ACHN (cell line): ENCODE measurements at places on chromosomes 11 and 22.

- no peak for DNase-seq
Observed at GRCh38 chr11:24779791-24780190, 282.9 kb downstream of the LUZP2 start.

GRCh38 chr11:86741839-86742805 lies 58.2 kb upstream of the PRSS23 start:
- no peak for DNase-seq

DNA sequence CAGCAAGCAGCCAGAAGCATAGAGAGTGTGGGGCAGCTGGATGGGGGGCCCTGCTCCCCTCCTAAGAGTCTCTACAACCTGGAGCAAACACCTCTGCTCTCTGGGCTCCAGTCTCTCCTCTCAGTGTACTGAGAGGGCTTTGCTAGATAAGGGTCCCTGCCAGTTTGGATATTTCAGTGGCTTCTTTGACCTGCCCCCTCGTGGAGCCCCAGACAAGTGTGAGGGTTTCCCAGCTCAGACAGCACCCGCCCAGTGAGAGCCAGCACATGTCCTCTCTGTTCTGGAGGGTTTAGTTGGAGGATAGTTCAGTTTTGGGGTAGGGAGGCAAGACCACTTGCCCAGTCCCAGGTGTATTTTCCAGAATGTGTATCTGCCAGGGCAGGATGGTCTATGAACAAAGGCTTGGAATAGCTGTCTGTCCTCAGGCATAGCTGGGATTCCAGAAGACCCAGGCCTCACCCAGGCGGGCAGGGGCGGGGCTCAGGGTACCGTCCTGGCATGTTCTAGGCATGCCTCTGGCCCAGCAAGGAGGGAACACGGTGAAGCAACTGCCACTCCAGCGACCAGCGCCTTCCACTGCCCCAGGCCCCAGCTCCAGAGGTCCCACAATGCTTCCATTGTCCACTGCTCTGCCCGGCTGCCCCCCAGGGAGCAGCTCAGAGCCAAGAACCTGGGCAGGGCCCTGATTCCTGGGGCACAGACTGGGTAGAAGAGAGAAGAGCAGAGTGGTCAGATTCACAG lies 7.5 kb upstream of the MICALL1 start:
- DNase-seq: no peak

GRCh38 chr22:47543447-47543846 lies 781.0 kb downstream of the TBC1D22A start:
- no peak for DNase-seq

GRCh38 chr11:34349882-34350281 lies 7.9 kb downstream of the ABTB2 start:
- DNase-seq: no peak

- DNase-seq: no peak
Observed at GRCh38 chr11:84465040-84465439, 1162.1 kb downstream of the DLG2 start.

GRCh38 chr11:119347242-119347641 lies 737 bp upstream of the MFRP start:
- DNase-seq: no peak

- no peak for DNase-seq
Observed at GRCh38 chr11:119103793-119104192, 2.1 kb upstream of the DPAGT1 start.

DNA sequence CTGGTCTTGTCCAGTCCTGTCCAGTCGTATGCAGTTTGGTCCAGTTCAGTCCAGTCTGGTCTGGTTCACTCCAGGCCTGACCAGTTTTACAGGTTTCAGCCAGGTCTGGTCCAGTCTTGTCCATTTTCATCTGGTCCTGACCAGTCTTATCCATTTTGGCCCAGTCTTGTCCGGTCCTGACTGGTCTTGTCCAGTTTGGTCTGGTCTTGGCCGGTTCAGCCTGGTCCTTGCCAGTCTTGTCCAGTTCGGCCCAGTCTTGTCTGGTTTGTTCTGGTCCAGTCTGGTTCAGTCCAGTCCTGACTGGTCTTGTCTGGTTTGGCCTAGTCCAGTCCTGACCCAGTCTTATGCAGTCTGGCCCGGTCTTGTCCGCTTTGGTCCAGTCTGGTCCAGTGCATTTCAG lies 380.2 kb downstream of the OR4C45 start:
- DNase-seq: no peak

DNA sequence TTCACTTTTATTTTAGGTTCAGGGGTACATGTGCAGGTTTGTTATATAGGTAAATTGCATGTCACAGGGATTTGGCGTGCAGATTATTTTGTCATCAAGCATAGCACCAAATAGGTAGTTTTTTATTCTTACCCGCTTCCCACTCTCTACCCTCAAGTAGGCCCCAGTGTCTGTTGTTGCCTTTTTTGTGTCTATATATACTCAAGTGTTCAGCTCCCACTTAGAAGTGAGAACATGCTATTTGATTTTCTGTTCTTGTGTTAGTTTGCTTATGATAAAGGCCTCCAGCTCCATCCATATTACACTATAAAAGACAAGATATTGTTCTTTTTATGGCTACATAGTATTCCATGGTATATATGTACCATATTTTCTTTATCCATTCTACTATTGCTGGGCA lies 28.5 kb upstream of the LIN7C start:
- no peak for DNase-seq

GRCh38 chr11:61146416-61146815 lies 14.8 kb downstream of the VPS37C start:
- no peak for DNase-seq

DNA sequence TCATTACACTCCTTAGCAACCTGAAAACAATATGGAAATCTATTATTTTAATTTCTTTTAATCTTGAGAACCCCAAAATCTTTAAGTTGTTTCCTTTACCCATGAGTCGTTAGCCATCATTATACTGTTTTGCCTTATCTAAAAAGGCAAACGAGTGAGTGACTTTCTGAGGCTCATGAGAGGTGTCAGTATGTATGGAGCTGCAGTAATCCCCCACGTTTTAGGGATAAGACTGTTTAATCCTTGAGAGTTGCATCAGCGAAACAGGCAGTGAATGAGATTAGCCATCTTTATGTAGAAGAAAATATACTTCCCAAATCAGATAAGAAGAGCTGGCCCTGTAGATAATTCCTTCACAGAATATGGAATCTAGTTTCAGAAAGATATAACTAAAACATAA lies 1147.0 kb downstream of the DLG2 start:
- DNase-seq: no peak

DNA sequence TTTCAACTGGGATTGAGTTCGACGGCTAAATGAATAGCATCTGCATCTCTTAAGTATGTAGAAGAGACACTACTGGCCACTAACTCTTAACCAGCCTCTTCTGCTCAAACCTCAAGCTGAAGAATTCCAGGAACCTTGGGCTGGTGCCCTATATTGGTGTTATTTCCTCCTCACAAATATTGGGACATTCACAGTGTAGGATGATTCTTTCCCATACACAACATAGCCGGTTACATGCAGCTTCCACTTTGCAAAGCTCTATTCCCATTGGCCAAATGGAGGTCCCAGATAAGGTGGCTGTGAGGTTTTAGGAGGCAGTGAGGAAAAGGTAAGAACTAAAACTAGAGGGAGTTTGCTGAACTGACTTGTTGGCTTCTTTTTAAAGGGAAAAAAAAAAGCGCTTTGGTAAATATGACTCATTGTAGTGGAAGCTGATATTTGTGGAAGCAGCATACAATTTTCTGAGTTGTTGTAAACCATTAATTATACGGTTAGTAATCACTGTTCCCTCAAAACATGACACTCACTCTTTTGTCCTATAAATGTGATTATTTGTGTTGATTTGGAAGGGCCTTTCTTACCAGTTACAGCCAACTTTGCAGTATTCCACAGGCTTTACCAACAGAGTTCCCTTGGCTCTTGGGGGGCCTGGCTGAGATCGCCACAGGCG lies 17.6 kb downstream of the C22orf31 start:
- peak; percentile 61 for DNase-seq

GRCh38 chr11:568306-569157 lies 7.7 kb upstream of the PHRF1 start:
- DNase-seq: peak; percentile 92

GRCh38 chr11:124394408-124394807 lies 4.4 kb downstream of the OR8B3 start:
- no peak for DNase-seq

DNA sequence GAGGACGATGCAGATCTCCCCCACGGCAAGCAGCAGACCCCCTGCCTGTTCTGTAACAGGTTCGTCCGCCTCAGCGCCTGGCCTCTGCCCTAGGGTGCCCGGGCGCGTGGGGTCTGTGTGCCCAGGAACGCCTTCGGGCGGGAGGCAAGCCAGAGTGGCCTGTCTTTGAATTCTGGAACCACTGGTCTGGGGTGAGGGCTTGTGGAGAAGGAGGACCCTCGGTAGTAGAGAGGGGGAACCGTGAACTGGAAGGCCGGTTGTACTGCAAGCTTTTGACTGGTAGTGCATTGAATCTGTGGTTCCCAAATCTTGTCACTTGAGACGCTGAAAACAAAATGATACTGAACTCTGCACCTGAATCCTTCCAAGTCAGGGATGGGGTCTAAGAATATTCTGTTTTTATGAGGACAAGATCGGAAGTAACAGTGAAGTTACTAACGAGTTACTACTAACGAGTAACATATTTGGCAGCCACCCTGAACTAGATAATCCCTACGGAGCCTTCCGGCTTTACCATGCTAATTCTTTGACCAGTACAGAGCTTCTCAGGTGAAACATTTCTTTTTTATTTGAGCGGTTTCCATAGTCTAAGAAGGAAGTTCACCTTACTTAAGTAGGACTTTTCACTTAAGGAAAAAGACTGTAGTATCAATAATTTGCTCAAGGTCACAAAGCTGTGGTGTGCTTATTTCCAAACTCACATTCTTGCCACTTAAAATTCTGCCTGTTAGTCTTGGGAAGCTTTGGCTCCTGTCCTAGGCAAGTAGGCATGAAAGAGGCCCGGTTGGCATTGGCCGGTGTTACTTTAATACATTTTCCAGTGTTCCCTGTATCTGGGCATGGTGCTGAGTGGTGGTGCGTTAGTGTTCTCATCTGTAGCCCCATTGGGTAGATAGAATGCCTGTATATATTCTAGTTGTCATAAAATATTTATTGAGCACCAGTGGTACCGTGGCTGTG lies 860 bp downstream of the PRMT3 start:
- peak; percentile 17 for DNase-seq

DNA sequence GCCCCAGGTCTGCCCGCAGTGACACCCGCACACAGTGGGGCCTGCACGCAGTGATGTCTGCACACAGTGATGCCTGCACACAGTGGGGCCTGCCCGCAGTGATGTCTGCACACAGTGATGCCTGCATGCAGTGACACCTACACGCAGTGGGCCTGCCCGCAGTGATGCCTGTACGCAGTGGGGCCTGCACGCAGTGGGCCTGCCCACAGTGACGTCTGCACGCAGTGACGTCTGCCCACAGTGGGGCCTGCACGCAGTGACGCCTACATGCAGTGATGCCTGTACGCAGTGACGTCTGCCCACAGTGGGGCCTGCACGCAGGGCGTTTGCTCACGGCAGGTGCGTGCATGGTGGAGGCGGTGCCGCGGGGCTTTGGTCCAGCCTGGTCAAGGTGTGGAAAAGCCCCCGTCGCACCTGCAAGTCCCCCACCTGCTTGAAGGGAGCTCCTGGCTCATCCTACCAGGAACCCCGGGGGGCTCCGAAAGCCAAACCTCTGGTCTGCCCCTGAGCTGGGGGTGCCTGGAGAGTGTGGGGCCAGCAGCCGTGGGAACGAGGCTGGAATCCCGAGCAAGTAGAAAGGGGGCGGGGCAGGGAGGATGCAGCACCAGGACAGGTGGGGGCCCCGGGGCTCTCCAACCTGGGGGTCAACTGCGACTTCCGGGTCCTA lies 8.9 kb upstream of the SYT8 start:
- no peak for DNase-seq

DNA sequence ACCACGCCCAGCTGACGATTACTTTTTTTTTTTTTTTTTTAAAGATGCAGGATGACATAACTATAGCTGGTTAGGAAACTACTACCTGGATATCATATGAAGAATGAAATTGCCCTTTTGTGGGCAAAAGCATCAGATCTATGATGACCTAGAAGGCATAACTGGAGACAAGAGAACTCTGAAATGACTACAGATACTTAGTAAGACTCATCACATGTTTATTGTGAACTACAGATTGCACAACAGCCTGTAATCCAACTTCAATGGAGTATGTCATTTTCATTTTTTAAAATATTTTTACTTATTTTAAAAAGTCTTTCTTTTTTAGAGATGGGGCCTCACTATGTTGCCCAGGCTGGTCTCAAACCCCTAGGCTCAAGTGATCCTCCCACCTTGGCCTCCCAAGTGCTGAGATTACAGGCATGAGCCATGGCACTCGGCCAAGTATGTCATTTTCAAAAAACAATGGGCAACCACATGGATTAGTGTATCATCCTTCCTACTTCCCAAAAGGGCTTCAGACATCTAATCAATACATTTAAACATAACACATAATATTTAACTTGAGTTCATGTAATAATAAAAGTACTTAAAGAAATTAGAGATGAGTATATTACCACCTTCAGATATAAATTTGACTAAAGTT lies 3.3 kb downstream of the MTMR2 start:
- DNase-seq: no peak

DNA sequence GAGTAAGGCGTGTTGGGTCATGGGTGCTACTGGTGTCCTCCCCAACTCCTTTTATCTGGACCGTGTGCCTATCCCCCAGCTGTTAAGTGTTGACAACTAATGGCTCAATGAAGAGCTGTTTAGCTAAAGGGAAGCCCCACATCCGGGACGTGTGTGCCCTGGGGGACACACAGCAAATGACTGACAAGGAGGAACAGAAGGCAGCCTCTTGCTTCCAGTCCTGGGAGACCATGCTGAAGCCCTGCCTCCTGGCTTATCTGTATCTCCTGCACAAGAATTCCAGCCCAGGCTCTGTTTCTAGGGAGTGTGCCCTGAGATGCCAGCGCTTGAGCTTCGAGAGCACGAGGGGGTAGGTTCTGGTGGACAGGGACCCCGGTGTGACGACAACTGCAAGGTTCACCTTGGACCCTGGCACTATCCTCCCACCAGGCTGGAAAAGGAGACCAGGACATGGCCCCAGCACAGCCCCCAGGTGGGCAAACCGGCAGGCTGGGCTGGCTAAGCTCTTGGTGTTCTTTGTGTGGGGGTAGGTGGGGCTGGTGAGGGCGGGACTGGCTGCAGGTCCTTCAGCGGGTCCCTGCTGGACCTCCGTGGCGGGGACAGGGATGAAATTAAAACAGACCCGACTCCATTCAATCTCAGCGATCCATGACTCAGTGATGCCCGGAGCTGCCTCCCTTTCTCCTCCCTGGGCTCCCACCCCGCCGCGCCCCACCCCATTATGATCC lies 21.0 kb downstream of the ASCL2 start:
- no peak for DNase-seq

- DNase-seq: no peak
Observed at GRCh38 chr11:62823677-62824076, 8.2 kb downstream of the STX5 start.

GRCh38 chr11:36736103-36736502 lies 138.1 kb upstream of the RAG2 start:
- no peak for DNase-seq

DNA sequence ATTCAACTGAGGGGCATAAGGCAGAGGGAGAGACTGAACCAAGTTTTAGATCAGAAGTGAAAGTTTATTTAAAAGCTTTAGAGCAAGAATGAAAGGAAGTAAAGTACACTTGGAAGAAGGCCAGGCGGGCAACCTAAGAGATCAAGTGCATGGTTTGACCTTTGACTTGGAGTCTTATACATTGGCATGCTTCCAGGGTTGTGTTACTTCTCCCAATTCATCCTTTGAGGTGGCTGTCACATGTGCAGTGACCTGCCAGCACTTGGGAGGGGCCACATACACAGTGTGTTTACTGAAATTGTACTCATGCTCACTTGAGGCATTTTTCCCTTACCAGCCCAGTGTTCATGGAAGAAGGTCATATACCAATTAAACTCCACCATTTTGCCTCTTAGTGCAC lies 30.4 kb downstream of the CYP2R1 start:
- no peak for DNase-seq

- DNase-seq: no peak
Observed at GRCh38 chr11:10478574-10479550, 23.8 kb downstream of the AMPD3 start.
